ENCODE measurements at places on chromosomes 3 and 15.

DNA sequence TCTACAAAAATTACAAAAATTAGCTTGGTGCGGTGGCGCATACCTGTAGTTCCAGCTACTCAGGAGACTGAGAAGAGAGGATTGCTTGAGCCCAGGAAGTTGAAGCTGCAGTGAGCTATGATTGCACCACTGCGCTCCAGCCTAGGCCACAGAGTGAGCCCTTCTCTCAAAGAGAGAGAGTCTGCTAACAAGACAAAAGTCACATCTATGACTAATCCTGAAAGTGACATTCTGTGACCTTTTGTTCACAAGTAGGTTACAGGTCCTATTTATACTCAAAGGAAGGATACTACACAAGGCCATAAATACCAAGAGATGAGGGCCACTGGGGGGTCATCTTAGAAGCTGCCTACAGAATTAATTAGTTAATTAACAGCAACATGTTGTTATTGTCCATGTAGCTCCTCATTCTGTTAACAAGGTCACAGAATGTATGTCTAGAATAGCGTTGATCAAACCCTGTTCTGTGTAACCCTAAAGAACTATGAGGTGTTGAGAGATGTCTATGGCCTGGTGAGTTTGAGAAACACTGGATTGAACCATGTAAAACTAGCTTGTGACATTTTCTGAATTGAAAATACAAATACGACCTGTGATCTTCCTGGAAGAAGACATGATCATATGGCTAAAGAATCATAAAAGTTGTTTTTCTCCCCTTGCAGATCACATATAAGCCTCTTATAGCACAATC is 97.0 kb downstream of the SAMMSON start:
- no peak for DNase-seq
- H3K4me3 ChIP-seq, result no peak overlapping the region
- no peaks in the 10 kb centered on the region for H3K4me1 ChIP-seq
- H3K27me3 ChIP-seq, result no peaks in the 10 kb centered on the region
- no peak overlapping the region for H3K27ac ChIP-seq
- no peaks in the 10 kb centered on the region for H3K36me3 ChIP-seq

GRCh38 chr3:45549961-45550360 is 44.6 kb upstream of the LIMD1 start:
- no peak overlapping the region for H3K4me3 ChIP-seq
- H3K27ac ChIP-seq, result no peak overlapping the region
- no peaks in the 10 kb centered on the region for H3K36me3 ChIP-seq
- H3K27me3 ChIP-seq, result no peaks in the 10 kb centered on the region
- H3K4me1 ChIP-seq, result peaks cover 4% of the 10 kb centered on the region

- no peaks in the 10 kb centered on the region for H3K4me1 ChIP-seq
- no peaks in the 10 kb centered on the region for H3K36me3 ChIP-seq
- no peak overlapping the region for H3K4me3 ChIP-seq
- DNase-seq, result no peak
- no peak overlapping the region for H3K27ac ChIP-seq
These were observed 924.4 kb downstream of the IGSF11 start for GRCh38 chr3:118110211-118110610.

DNA sequence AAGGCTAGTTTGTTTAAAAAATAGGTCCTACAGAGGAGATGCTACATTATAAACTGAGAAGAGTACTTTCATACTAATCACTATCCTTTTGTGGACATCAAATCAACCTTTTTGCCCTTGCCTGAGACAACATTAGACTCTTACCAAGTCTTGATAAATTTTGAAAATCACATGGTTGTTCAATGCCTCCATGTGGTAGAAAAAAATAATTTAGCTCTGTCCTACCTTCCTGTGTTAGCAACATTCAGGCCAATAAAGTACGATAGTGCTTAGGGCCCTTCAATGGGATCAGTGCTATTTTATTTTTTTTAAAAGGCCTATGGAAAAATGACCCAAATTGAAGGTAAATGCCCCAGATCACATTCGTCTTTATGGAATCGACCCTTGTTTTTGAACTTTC is 5.0 kb upstream of the UBE2E1 start:
- no peak for DNase-seq
- no peak overlapping the region for H3K27ac ChIP-seq

GRCh38 chr3:121414924-121415323 is 130.9 kb downstream of the POLQ start:
- DNase-seq, result no peak
- H3K27ac ChIP-seq, result no peak overlapping the region
- no peak overlapping the region for H3K4me3 ChIP-seq

DNA sequence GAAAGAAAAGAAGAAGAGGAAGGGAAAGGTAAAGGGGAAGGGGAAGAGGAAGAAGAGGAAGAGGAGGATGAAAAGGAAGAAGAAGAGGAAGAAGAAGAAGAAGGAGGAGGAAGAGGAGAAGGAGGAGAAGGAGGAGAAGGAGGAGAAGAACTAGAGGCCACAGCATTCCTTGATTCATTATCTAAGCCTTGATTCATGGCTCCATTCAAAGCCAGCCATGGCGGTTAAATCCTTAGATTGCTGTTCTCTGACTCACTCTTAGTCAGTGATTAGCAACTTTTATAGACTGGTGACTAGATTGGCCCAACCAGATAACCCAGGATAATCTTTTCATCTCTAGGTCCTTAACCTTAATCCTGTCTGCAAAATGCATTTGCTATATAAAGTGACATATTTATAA is 47.6 kb downstream of the OSTN start:
- H3K27ac ChIP-seq, result no peak overlapping the region
- H3K36me3 ChIP-seq, result no peaks in the 10 kb centered on the region
- no peak for DNase-seq
- no peaks in the 10 kb centered on the region for H3K4me1 ChIP-seq
- no peak overlapping the region for H3K4me3 ChIP-seq

All from CD8-positive, alpha-beta memory T cell (primary cell).